ENCODE measurements at places on chromosomes 7 and 10.

DNA sequence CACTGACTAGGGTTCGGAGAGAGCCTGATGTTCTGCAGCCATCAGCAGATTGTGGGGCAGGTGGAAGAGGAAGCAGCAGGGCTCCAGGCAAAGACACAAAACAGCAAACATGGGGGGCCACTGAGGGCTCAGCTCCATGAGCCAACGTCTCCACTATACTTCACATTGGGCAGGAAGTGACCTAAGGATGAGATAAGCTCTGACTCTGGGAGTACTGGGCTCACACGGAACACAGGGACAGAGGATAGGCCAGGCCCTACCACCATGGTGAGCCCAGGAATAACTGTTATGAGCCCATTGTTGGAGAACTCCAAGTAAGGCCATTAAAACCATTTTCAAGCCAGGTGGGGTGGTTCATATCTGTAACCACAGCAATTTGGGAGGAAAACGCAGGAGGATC, 14.9 kb upstream of the MRPS24 start:
- DNase-seq, result no peak

DNA sequence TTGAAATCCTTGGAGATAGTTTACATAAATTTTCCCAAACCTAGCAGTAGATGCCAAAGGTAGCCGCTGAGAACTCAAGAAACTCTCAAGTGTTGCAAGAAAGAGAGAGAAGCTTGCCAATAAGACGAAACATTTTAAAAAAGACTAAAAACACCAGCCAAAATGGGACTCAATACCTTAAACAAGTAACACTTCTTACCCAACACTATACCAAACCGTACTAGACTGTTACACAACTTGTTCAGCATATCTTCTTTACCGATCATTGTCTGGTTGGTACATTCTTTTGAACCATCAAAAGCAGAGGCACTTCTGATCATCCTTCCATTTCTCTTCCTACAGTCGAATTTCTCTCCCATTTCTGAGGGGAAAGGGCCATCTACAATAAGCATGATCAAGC, 4.8 kb upstream of the PTPN12 start:
- no peak for DNase-seq

DNA sequence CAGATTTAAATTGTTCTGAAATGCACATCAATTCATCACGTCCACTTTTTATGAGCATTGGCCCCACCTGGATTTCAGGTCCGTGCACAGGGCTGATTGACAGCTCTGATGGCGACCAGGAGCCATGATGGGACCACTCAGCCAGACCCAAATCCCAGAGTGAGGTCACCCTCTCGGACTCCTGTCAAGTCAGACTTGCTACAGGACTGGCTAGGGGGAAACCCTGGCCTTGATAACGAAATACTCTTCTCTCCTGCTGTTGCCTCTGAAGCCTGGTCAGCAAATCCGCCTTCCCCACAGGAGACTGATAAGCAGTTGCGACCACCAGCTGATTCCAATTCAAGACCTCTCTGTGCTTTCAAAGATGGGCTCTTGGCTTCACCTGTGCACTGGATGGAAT, 76.4 kb downstream of the CARD11 start:
- no peak for DNase-seq

DNA sequence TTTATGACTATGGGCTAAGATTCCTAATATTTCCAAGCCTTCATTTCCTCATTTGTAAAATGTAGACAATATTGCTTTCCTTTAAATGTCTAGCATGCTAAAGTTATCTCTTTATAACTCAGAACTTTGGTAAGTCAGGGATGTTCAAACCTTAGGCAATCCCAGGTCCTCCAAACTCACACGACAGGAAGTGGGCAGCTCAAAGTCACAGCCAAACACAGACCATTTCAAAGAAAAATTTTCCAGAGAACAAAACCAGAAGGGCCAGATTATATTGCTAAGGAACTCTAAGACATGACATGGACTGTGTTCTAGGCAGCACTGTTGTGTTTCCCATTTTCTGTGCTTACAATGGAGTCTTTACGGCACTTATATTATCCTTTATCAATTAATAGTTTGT, 87.8 kb upstream of the DYNC1I1 start:
- no peak for DNase-seq

DNA sequence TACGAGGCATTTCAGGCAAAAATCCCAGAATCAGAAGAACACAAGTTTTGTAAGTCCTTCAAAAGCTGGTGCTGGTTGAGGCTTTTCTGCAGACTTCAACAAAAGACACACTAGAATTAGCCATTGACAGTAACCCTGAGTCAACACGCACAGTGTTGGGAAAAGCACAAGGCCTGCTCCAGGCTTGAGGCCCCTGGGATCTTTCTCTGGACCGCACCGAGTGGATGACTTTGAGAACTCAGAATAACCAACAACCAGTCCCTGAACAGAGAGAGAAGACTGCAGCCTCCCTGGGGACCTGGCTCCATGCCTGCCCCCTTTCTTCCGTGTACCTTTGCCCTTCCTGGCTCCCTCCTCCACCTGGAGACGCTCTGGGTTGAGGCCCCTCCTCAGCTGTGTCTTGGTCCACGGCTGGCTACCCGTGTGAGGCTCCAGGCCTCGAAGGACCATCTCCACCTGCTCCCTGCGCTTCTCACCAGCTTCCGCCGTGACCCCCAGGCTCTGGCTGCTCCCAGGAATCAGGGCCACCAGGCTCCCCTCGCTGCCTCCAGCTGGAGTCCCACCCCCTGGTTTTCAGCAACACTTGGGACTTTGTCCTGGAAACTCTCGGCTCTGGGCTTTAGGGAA, 28.4 kb downstream of the DIP2C start:
- DNase-seq, result no peak

DNA sequence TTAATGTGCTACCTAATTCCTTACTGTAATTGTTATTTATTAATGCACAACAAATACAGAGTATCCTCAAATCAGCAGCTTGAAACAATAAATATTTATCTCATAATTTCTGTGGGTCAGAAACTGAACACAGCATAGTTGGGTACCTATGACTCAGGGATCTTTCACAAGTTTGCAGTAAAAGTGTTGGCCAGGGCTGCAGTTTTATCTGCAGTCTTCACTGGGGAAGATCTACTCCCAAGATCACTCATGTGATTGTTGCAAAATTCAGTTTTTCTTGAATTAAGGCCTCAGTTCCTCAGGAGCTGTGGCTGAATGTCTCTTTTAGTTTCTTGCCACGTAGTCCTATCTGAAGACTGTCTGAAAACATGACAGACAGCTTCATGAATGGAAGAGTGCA, 237.8 kb downstream of the ZWINT start:
- no peak for DNase-seq

GRCh38 chr10:47405857-47406547, 21.9 kb upstream of the ZNF488 start:
- no peak for DNase-seq
